ENCODE measurements at places on chromosomes 16 and 17.

DNA sequence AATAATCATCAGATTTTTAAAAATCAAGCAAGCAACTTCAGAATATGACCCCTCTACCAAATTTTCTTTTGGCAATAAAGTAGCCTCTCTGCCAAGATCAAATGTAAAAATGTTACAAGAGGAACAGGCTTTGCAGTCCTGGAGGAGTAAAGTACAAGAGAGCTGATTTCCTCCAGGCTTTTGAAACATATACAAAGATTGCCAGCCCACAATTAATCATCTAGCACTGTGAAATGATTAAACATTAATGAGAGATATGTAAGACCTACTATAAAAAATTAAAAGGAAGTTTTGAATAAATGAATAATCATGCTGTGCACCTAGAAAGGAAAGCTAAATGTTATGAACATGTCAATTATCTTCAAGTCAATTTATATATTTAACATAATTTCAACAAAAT, 26.3 kb downstream of the TXNDC11 start:
- DNase-seq: no peak

DNA sequence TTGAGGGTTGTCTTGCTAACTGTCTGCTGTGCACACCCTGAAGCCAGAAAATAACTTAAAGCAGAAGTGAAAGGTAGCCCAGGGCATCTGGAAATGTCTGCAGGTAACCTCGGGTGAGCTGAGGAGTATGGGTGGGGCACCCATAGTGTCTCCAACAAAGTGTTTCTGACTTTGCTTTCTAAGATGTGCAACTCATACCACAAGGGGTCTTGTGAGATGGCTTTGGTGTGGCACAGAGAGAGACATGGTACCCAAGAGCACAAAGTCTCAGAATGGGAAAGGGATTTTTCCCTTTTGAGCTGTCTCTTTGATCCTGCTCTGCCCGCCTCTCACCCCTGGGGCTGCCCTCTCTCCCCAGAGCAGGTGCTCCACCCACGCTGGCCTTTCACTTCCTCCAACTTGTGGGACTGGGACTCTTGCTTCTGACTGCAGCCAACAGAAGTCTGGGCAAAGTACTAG, 6.9 kb downstream of the CHD9 start:
- DNase-seq: peak; percentile 11

GRCh38 chr17:69064001-69064400, 3.3 kb upstream of the ABCA9 start:
- no peak for DNase-seq

DNA sequence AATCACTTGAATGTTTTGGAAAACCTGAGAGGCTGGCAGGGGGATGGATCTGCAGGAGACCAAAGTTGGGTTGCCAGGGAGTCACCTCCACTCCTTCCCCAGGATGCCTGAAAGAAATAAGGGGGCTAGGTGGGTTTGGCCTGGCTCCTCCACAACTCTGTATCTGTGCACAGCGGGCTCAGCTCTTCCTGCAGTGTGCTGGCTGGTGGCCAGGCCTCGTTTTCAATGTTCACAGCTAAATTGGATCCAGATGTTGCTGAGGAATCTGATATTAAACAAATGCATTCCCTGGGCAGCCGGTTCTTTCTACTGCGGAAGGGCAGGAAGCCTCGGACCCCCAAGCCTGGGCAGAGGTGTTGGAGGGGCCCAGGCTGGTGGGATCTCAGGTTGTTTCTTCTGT, 106.2 kb downstream of the N4BP1 start:
- DNase-seq: no peak

GRCh38 chr16:69107316-69107962, 2.0 kb downstream of the HAS3 start:
- no peak for DNase-seq

- no peak for DNase-seq
These were observed 941.5 kb downstream of the CDH11 start for GRCh38 chr16:64180136-64180900.

DNA sequence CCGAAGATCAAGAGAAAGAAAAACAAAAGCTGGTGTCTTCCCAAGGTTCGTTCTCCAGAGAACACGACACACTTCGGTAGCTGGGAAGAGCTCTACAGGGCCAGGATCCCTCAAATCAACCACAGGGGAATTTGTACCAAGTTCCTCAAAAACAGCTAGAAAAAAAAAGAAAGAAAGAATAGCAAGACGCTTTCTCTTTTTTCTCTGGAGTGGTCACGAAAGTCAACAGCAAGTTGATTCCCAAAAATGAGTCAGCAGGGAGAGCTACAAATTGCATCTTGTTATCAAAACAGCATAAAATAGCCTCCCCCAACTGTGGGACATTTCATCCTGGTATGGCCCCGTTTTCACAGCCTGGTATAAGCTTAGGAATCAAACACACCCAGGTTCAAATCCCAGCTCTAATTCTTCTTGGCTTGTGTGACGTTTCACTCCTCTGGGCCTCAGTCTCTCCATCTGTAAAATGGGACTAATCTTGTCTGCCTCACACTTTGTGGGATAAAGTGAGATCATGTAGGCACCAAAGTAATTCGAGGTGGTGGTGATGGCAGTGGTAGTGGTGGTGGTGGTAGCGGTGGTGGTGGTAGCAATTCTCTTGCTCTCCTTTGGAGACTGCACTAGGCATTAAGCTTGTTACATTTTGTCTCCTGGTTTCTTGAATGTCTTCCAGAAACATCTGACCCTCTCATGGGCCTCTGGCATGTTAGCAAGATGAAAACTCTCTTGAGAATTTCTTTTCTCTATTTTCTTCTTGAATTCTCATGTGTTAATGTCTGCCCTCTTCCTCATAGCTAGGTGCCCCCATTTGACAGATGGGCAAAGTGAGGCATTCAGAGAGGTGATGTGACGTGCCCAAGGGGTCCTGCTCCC, 988 bp upstream of the IL21R start:
- no peak for DNase-seq

- DNase-seq: no peak
These were observed 2.5 kb upstream of the HS3ST6 start for GRCh38 chr16:1920727-1921171.

GRCh38 chr17:82929676-82930042, 89.8 kb upstream of the ZNF750 start:
- no peak for DNase-seq

GRCh38 chr17:40188694-40189093, 11.4 kb downstream of the RAPGEFL1 start:
- DNase-seq: no peak

- DNase-seq: no peak
These were observed 11.4 kb upstream of the CCL2 start for GRCh38 chr17:34243364-34244320.

DNA sequence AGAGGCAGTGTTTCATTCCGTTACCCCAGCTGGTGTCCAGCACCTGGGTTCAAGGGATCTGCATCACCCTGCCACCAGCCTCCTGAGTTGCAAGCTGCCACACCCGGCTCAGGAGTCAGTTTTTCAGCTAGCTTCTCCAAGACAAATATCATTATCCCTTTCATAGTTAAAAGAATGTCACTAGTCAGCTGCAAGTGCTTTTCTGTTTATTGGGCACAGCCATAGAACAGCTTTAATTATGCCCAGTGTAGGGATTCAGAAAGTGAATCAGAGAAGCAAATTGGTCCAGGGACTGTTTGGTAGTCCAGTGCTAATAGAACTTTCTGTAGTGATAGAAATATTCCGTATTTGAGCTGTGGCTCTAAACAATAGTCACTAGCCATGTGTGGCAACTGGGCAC, 2.9 kb upstream of the AOC3 start:
- no peak for DNase-seq

DNA sequence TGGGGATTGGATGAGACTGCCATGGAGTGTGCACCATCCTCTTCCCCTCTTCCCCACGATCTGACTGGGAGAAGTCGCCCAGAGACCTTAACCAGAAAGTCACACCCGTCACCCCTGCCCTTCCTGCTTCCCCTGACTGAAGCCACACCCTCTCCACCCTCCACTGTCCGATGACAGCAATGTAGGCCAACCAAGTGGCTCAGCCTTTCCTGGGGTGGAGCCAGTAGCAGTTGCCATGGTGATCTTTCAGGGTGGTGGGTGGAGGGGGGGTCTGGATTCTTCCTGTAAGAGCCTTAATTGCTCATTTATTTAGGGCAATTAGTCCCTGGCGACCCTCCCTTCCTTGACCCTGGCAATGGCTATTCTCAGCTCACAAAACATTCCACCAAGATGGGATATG, 37.5 kb upstream of the PHB1 start:
- no peak for DNase-seq

- DNase-seq: no peak
These were observed 14.7 kb upstream of the TVP23A start for GRCh38 chr16:10833271-10833670.

DNA sequence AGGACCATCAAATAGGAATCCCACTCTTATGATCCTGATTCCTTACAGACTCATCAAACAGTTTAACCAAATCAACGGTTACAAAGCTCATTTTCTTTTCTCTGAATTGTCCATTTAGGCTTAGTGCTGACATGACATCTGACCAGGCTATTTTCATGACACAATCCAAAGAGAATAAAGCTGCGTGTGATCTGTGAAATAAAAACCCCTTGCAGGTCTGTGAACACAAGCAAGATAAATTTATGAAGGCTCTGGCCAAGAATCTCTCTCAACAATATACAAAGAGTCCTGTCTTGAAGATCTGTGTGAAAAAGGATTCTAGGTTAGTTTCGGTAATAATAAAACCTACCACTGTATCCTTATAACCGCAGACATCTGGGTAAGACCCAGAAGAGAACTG, 22.0 kb downstream of the COG1 start:
- no peak for DNase-seq

GRCh38 chr17:3511852-3512504, 36.2 kb downstream of the ASPA start:
- no peak for DNase-seq

- no peak for DNase-seq
These were observed 115.4 kb downstream of the METRNL start for GRCh38 chr17:83194761-83195329.

DNA sequence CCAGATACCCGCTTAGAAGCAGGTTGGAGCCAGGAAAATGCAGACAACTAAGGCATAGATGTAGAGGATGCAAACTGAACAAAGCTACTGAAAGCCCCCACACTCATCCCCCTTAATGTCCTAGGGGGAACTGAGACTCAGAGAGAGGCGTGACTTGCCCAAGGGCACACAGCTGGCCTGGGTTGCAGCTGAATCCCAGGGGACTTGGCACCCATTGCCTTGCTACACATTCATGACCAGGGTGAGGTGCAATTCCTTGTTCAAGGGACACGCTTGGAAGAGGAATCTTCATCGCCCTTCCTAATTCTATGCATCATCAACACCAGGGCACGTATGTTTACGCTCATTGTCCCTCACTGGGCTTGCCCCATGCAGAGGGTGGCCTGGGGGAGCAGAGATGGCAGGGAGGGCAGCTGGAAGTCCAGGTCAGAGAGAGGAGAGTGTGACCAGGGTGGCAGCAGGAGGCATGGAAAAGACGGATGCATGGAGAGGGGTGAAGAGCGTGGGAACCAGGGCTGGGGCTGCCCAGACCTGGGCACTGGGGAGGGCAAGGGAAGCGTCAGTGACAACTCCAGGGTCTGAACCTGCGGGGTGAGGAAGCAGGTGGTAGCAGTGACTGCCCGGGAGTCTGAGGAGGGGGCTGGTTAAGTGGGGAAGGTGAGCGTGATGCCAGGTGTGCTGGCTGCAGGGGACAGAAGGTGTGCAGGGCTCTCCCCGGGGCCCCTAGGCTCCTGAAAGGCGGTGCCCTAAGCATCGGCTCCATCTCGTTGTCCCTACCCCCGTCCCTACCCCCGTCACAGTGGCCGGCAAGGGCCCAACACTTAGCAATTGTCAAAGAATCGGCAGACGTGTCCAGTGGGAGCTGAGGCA, 267.1 kb upstream of the TNRC6C start:
- DNase-seq: no peak

- DNase-seq: no peak
These were observed 176.4 kb upstream of the CHMP6 start for GRCh38 chr17:80815151-80815681.

- peak; percentile 78 for DNase-seq
These were observed 7.5 kb downstream of the EIF1 start for GRCh38 chr17:41695954-41696757.

- no peak for DNase-seq
These were observed 15.9 kb downstream of the KPNB1 start for GRCh38 chr17:47665655-47666054.

- DNase-seq: no peak
These were observed 39.2 kb downstream of the ADCY7 start for GRCh38 chr16:50305441-50306061.

GRCh38 chr17:48593840-48594537, 410 bp upstream of the HOXB5 start:
- DNase-seq: peak; percentile 76

GRCh38 chr16:73669535-73670274, 621.8 kb upstream of the ZFHX3 start:
- DNase-seq: no peak

DNA sequence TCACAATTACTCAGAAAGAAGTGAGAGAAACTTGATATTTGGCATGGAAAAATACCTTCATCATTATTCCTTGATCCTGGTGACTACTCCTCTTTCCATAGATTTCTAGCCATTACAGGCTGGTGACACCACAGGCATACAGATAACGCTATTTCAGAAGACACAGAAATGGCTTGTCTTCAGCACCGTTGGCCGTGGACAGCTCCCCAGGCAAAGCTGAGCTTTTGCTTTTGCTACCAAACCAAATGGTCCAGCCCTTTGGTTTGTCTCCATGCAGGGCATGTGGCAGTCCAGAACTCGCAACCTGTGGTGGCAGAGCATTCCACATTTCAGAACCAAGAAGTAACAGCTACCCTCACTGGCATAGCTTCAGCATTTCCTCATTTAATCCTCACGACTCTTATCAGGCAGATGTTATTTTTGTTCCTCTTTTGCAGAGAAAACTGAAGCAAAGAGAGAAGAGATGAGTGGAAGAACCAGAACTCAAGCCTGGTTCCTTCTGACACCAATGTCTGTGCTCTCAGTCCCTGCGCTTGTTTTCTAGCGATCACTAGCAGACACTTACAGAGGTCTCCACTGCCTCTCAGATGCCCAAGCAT, 55.5 kb downstream of the HS3ST4 start:
- no peak for DNase-seq

- no peak for DNase-seq
These were observed 28.6 kb downstream of the WSCD1 start for GRCh38 chr17:6098823-6099180.

GRCh38 chr16:57061084-57061905, 31.1 kb upstream of the CPNE2 start:
- DNase-seq: no peak

- DNase-seq: no peak
These were observed 398.9 kb downstream of the PMP22 start for GRCh38 chr17:14866266-14866665.

- no peak for DNase-seq
These were observed 32.7 kb upstream of the ICAM2 start for GRCh38 chr17:64053101-64053500.

GRCh38 chr17:77345260-77345910, 204.6 kb downstream of the SEC14L1 start:
- no peak for DNase-seq

All from stimulated activated CD4-positive, alpha-beta T cell treated with anti-CD3 and anti-CD28 coated beads, Interleukin-4, amount 100 ng/mL, for 48 hours (primary cell).